Brain pericyte (primary cell): ENCODE measurements at places on chromosomes 1 and 21.

GRCh38 chr1:204084247-204084772 lies 11.4 kb downstream of the SOX13 start:
- DNase-seq, result no peak

GRCh38 chr1:52345252-52345651 lies 20.8 kb downstream of the CC2D1B start:
- DNase-seq, result no peak

- DNase-seq, result no peak
Observed at GRCh38 chr21:37627074-37627473, 260.5 kb downstream of the DYRK1A start.

- no peak for DNase-seq
Observed at GRCh38 chr1:162755306-162755705, 35.2 kb upstream of the HSD17B7 start.

DNA sequence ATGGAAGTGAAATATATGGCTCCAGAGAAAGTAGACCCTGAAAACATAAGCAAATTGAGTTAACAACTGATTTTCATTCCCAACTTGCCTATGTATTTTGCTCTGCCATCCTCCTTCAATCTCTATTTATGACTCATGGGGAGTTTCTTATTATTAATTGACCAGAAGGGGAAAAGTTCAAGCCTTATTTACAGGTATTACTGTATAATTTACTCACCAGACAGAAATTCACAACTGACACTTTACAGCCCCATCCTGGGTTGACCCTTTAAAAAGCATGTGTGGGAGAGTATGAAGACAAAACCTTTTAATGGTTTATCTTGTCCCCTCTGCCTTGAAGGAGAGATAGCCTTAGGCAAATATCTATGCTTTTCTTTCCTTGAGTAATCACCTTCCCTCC lies 39.8 kb upstream of the C1orf53 start:
- no peak for DNase-seq

- no peak for DNase-seq
Observed at GRCh38 chr1:61121631-61122030, 39.3 kb downstream of the NFIA start.

DNA sequence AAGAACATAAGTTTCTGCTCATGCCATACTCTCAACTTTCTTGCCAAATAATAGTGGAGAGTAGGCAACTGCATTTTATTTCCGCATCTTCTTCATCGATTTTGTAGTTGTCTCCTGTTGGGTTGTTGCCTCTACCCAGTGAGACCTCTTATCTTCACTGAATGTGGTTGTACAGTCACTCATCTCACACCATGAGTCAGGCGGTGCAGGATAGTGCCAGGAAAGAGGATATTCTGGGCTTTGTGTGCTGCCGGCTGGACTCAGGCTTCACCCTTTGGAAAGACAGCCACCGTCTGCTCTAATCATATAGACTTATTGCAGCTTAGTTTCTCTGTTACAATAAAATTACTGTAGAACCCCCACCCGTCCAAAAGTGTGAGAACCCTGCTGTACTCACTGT lies 154.3 kb upstream of the USP24 start:
- DNase-seq, result no peak

DNA sequence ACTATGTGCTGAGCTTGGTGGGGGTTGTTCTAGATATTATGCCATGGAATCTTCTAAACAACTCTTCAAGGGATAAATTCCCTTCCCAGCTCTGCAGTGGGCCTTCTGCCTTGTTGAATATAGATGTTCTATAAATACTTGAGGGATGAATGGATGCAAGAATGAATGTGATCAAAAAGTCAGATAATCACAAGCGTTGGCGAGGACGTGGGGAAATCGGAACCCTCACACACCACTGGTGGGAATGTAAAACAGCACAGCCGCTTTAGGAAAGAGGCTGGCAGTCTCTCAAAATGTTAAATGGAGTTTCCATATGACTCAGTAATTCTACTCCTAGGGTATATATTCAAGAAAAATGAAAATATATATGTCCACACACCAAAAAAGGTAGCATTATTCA lies 19.0 kb downstream of the SDC3 start:
- no peak for DNase-seq

DNA sequence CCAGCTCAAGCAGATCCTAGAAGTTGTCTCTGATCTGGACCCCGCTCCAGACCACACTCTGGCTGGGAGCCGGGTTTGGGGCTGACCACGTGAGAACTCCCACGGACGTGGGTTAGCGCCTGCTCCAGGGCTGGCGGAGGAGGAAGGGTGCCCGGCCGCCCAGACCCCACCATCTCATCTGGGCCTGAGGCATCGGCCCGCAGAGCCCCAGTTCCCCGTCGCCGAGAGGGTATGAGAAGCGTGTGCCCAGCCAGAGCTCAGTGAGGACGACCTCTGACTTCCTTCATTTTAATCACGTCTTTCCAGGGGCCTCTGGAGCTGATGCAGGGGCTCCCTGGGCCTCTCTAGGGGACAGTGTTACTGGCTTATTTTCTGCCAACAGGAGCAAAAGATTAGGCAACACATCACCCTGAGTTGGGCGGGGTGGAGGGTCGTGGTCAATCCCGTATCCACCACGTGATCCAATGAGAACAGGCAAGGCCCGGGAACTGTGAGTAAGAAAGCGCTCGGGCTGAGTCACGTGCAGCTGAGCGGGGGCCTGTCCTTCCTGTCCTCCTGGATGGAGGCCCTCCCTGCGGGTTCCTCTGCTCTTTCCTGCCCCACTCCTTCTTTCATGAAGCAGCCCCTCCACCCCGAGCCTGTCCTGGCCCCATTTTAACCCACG lies 81.1 kb downstream of the SIK1 start:
- DNase-seq, result no peak

- DNase-seq, result no peak
Observed at GRCh38 chr1:219495737-219496408, 117.0 kb downstream of the ZC3H11B start.
